ENCODE measurements at places on chromosomes 11 and 22. TPM values are rescaled to one million over a fixed set of nuclear protein-coding genes. Genes with fewer than 3 reads are reported as not detected.

The HOATZ gene
- not detected for total RNA-seq

The NNMT gene
- not detected for total RNA-seq

GRCh38 chr11:128198216-128198772 is 389.1 kb downstream of the ETS1 start:
- DNase-seq = no peak
- H3K4me3 ChIP-seq = no peak overlapping the region
- no peaks in the 10 kb centered on the region for H3K36me3 ChIP-seq
- H3K4me1 ChIP-seq = peaks cover 38% of the 10 kb centered on the region
- H3K27me3 ChIP-seq = no peaks in the 10 kb centered on the region

- H3K36me3 ChIP-seq = no peaks in the 10 kb centered on the region
- H3K27ac ChIP-seq = no peak overlapping the region
- DNase-seq = no peak
- no peaks in the 10 kb centered on the region for H3K4me1 ChIP-seq
Measured at GRCh38 chr11:44351898-44352498, 42.1 kb upstream of the ALX4 start.

DNA sequence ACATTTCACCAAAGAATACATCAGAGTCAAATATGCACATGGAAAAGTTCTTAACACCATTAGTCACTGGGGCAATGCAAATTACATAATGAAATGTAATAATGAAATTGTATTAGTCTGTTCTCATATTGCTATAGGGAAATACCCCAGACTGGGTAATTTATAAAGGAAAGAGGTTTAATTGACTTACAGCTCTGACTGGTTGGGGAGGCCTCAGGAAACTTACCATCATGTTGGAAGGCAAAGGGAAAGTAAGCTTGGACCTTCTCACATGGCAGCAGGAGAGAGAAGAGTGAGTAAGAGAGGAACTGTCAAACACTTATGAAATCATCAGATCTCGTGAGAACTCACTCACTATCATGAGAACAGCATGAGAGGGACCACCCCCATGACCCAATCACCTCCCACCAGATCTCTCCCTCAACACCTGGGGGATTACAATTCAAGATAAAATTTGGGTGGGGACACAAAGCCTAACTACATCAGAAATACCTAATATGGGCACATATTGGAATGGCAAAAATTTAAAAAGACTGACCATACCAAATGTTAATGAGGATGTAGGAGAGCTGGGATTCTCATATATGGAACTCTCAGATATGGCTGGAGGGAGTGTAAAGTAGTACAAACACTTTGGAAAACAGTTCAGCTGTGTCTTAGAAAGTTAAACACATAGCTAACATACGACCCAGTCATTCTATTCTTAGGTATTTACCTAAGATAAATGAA is 65.1 kb upstream of the CD44 start:
- H3K27me3 ChIP-seq = no peaks in the 10 kb centered on the region
- no peak overlapping the region for H3K4me3 ChIP-seq
- DNase-seq = no peak
- H3K27ac ChIP-seq = no peak overlapping the region
- peaks cover 37% of the 10 kb centered on the region for H3K4me1 ChIP-seq
- peaks cover 26% of the 10 kb centered on the region for H3K36me3 ChIP-seq

DNA sequence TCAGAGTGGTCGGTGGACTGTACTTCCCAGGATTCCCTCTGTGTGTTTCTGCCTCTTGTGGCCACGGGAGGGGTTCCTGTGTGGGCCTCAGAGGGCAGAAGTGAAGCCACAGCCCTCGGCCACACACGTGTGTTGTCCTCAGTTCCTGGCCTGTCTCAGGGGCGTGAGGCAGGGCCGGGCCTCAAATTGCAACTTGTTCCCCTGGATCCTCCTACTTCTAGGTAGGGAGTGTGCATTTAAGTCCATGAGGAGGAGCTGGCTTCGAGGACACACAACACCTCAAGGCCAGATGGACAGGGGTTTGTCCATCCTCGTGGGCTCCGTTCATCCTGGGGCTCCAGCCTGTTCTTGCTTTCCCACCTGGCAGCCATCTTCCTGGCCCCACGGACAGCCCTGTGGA is 573.0 kb downstream of the TBC1D22A start:
- H3K4me3 ChIP-seq = no peak overlapping the region
- no peaks in the 10 kb centered on the region for H3K27me3 ChIP-seq
- H3K36me3 ChIP-seq = no peaks in the 10 kb centered on the region

The MIF gene
- 730 TPM for total RNA-seq

DNA sequence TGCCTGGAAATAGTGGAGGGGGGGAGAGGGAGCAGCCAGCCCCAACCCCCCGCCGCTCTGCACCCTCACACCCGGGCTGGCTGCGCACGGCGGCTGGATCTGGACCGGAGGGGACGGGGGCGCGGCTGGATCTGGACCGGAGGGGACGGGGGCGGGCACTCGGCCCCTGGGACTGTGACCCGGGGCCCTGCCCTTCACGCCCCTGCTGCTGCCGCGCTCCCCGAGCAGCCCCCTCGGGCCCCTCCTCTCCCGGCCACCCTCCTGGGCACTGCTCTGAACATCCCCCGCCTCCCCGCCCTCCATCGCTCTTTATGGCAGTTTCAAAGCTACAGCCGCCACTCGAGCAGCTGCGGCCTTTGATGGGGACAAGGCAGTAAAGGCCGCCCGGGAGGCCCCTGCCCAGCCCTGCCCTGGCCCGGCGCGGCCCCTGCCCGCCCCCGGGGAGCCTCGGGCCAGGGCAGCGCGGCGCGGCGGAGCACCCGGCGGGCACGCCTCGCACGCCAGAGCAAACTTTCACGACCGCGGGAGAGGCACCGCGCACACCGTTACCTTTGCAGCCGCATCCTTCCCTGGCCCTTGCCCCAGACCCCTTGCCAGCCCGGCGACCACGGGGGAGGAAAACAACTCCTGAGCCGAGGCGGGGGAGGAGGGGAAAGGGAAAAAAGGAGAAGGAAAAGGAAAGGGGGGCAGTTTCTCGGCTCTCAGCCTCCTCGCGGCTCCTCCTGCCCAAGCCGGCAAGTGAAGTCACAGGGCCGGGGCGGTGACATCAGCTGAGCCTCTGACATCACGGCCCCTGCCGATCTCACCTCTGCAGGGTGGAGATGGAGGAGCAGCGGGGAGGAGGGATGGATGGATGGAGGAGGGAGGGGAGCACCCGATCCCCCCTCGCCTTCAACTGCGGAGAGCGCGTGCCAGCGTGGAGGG is 13.1 kb upstream of the TCF20 start:
- H3K4me1 ChIP-seq = peaks cover 33% of the 10 kb centered on the region
- no peak overlapping the region for H3K27ac ChIP-seq
- peak; percentile 69 for DNase-seq
- peaks cover 22% of the 10 kb centered on the region for H3K27me3 ChIP-seq
- peak overlapping the region; percentile 21 for H3K4me3 ChIP-seq

DNA sequence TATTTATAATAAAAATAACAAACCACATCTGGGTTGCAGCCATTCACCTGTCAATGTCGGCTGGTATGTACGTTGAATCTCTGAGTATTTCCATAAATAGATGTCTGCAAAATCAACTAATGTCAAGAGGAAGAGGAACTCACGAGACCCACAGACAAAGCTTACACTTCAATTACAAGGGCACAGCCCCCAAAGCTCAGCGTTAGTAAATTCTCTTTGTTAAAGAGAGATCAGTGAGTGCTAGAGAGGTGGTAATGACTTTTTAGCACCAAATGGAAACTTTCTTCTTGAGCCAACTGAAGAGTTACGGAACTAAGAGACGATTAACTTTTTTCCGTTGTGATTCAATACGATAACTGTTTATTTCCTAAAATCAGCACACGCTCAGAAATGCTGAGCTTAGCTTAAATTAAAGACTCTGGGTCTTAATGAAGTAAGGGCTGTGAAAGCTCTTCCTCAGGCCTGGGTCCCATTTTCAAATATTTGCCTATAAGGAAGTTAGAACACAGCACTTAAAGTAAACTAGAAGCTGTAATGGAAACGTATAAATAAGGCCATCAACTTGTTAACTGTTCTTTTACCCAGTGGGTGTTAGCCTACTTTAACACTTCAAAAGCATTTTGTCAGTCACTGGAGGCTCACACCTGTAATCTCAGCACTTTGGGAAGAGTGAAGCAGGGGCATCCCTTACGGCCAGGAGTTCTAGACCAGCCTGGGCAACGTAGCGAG is 22.8 kb upstream of the TFIP11 start:
- no peaks in the 10 kb centered on the region for H3K27me3 ChIP-seq
- peaks cover 8% of the 10 kb centered on the region for H3K4me1 ChIP-seq
- no peak overlapping the region for H3K27ac ChIP-seq
- no peak for DNase-seq
- no peak overlapping the region for H3K4me3 ChIP-seq

The RFPL1 gene
- not detected for total RNA-seq

The SYT9 gene
- total RNA-seq = not detected

DNA sequence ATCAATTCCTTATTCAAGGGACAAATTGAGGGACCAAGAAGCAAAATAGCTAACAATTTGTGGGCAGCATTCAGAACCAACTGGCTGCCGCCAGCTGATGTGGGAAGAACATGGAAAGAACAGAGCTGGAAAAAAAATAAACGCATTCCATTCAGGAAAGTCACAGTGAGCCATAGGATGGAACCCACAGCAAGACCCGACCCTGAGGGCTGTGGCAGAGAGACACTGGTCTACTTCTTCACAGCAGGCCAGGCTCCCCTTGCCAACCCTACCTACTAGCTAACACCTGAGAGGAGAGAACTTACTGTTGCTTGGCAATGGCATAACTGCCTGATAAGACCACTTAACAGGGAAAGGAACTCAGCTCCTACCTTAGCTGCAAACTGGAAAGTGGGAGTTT is 123.5 kb upstream of the APOA1 start:
- peaks cover 5% of the 10 kb centered on the region for H3K36me3 ChIP-seq
- no peaks in the 10 kb centered on the region for H3K27me3 ChIP-seq
- DNase-seq = no peak
- no peak overlapping the region for H3K4me3 ChIP-seq
